ENCODE measurements at places on chromosomes 7 and 10.

GRCh38 chr7:99124236-99124635 is 19.7 kb downstream of the SMURF1 start:
- no peak for DNase-seq

GRCh38 chr10:109067031-109067430 is 856.3 kb downstream of the XPNPEP1 start:
- DNase-seq = no peak

DNA sequence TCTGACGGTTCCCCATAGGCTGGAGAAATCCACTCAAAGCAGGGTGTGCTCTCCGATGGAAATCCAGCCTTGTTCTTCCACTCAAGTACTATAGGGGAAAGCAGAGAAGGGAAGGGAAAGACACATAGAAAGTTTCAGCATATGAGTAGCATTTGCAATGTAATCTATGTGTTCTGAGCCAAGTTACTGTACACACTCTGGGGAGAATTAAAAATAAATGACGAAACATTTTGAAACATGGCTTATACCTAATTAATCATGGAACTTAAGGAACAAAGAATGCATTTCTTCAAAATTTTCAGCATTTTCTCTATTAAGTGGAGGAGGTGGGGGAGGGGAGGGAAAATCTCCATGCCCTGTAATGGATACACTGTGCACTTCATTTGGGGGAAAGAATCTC is 198.1 kb upstream of the HABP2 start:
- no peak for DNase-seq

GRCh38 chr7:128932862-128933179 is 4.9 kb upstream of the IRF5 start:
- no peak for DNase-seq

DNA sequence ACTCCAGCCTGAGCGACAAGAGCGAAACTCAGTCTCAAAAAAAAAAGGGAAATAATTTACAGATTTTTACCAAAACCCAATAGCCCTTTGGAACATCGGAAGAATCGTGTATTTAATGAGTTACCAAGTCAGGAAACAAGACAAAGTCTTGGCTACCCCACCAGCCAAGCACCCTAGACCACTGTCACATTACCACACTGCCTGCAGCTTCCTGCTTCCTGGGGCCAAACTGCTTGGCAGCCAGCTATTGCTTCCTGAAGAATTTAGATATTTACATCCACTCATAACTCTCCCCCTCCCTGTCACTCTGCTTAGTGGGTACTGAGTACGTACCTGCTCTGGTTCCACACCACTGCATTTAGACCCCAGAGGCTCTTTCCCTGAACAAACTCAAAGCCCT is 14.1 kb upstream of the TNPO3 start:
- DNase-seq = no peak

GRCh38 chr10:49357910-49358309 is 38.0 kb downstream of the DRGX start:
- no peak for DNase-seq

DNA sequence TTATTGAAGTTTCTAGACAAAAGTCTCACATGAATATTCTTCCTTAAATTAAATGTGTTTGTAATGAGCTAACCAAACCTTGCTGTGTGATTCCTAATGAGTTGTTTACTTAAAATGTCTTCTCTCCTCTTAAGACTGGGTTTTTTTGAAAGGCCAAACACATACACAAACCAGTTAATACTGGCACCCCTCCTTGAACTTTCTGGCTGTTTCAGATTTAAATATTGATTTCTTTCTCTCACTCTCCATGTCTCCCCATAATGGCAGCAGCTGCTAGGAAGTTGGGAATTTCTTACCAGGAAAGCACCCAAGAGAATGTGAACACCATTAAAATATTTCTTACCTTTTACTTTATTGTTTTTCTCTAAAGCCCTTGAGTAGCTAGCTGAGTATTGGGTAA is 11.4 kb upstream of the PTN start:
- no peak for DNase-seq

GRCh38 chr10:122441961-122442360 is 12.5 kb upstream of the ARMS2 start:
- no peak for DNase-seq

- DNase-seq = no peak
These were observed 66.9 kb downstream of the MCMBP start for GRCh38 chr10:119805702-119806230.

DNA sequence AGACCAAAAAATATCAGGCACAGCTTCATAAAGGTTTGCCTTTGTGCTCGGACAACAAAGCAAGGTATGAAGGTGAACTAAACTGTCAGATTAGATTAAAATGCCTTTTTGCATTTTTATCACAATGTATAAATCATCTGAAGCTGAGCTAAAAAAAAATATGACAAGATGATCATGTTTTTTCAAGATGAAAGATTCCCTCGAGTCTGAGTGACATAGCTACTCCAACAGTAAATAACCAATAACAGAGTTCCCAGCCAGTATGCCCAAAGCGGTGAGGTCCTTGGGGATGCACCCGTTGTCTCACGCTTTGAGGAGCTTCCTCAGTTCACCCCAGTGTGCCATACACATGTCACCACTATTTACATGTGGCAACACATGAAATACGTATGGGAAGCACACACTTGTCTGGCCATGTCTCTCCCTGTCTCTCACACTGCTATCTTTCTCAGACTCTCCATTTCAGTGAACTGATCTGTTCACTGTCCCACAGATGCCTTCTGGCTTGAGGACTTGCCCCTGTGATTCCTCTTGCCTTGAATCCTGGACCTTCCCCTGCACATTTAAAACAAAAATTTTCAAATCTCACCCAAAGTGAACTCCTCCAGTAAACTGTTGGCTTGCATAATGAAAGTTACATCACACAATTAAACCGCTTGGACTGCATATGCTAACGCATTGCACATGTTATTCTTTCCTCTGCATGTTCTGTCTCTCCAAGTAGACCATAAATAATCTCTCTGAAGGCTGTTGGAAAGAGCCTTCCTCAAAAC is 2.6 kb upstream of the PIK3CG start:
- DNase-seq = no peak

DNA sequence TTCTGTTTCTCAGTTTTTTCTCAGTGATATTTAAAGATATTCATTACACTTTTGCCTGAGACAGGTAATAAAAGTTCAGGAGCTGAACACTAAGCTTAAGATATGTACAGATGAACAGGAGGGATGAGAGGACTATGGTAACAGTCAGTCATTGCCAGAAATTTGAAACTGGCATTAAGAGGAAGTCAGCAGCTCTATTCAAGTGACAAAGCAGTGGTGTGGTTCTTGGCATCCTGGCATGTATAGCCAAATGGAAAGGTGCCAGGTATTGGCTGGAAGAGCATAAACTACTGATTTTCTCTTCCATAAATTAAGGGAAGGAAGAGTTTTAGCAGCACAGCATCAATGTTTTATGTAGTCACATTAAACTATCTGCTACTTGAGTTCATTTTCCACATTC is 22.7 kb downstream of the HOXA1 start:
- DNase-seq = no peak

GRCh38 chr7:37675749-37676148 is 7.8 kb upstream of the GPR141 start:
- no peak for DNase-seq

DNA sequence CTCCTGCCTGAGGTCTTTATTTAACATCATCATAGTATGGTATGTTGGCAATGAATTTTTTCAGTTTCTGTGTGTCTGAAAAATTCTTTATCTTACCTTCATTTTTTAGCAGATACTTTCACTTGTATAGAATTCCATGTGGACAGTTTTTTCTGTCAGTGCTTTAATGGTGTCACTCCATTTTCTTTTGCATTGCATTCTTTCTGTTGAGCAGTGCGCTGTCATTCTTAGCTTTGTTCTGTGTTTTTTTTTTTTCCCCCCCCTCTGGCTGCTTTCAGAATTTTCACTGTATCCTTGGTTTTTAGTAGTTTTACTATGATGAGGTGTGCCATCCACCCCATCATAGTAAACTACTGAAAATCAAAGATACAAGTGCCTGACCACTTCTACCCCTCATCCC is 120.7 kb downstream of the LRMDA start:
- no peak for DNase-seq

- DNase-seq = no peak
These were observed 12.2 kb downstream of the KCNMA1 start for GRCh38 chr10:77625379-77625778.

- no peak for DNase-seq
These were observed 32.0 kb downstream of the ADAP1 start for GRCh38 chr7:922334-923107.

GRCh38 chr7:66430164-66430545 is 198.5 kb upstream of the KCTD7 start:
- DNase-seq = no peak

- no peak for DNase-seq
These were observed 108.2 kb downstream of the ANKRD61 start for GRCh38 chr7:6139189-6139996.

DNA sequence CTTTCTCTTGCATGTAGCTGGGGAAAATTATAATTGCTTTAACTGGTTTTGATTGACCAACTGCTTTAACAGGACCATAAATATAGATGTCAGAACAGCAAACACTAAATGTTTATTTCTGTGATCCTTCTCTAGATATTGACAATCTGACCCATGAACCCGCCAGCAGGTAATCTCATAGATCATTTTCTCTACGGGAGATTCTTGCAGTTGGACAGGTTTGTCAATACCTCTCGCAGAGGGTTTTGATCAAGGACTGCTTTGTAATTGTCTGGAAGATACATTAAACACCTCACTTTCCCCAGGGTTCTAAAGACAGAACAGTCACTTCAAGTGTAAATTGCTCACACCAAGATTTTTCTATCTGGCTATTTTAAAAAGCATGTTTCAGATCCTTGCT is 235.8 kb upstream of the RHOBTB1 start:
- no peak for DNase-seq

DNA sequence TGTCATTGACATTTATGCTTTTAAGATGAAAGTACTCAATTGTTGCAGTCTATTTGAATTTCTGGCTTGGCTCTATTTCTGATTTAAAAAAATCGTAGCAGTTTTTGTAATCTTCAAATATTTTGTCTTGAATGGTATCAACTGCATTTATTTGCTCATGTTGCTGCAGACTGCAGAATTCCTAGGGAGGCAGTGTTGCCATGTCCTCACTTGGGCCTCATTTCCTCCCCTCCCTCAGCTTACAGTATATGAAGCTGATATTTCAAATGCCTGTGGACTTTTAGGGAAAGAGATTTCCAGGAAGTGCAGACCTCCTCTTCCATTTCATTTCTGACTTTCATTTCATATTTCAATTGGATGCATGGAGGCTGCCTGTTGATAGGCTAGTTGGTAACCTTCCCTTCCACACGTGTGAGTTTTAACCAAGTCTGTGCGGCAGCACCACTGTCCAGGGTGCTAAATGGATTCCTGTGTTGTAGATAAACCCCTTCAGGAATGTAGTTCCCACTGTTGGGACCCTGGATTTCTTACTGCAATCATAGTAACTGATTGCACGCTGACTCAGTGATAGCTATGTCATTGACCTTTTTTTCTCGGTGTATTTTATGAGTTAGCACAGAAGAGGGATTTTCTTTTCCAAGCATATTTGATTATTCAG is 17.5 kb downstream of the VPS50 start:
- DNase-seq = no peak

DNA sequence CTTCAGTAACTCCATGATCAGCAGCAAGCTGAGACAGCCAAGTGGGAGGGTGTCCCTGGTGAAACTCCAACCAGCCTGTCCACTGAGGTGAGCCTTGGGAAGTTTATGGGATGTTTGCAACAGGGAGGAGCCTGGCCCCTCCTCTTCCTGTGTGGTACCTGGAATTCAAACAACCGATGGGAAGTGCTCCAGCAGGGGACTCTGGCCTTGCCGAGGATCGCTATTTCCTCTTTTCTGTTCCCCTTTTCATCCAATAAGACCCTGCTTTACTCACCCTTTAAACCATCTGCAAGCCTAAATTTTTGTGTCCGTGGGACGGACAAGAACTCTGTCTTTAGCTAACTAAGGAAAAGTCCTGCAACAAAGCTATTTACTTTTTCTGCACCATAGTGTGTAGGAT is 491.1 kb upstream of the ZMIZ1 start:
- DNase-seq = no peak

- no peak for DNase-seq
These were observed 221.7 kb downstream of the ZWINT start for GRCh38 chr10:56139405-56139804.

- no peak for DNase-seq
These were observed 13.4 kb upstream of the PRF1 start for GRCh38 chr10:70615784-70616522.

- DNase-seq = no peak
These were observed 429.0 kb upstream of the POT1 start for GRCh38 chr7:125358551-125359167.

DNA sequence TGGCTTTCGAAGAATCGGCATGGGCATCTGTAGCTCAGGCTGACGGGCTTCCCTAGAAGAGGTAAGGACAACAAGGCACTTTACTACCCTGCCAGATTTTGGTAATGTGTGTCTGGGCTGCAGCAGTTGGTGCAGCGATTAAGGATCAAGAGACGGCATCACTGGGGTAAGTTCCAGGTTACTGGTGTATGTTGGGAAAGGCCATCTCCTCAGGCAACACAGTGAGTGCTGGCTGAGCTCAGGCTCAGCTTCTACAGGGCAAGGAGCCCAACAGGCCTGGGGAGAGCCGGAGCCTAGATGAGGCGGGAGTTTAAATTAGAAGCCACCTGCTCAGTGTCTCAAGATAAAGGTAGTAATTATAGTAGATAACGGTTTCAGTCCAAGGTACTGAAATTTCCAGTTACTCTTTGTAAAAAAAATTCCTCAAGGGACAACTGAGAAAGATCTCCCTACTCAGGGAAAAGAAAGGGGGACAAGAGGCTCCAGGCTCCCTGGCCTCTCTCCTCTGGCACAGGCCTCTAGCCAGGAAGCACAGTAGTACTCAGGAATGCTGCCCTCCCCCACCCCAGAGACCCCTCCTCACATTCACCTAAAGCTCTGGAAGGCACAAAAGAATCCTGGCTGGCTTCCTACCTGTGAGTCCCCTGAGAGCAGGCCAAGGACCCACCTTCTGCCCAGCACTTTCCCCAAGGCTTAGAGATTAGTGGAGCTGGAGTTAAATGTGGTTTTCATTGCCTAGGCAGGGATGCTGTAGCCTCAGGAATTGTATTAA is 3.9 kb downstream of the CXCL12 start:
- no peak for DNase-seq

DNA sequence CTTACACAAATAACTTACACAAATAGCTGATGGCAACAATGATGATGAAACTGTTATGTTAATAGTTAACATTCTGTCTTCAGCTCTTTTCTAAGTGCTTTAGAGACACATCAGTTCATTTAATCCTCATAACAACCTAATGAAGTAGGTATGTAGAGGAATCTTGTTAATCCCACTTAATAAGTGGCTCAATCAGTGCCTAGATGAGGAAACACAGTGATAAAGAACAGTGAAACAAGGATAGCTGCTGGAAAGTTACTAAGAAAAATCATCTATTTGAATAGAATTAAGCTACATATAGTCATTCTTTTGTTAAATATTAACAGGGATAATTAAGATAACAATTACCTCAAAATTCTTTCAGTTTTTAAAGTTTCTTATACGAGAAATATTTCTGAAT is 487.6 kb downstream of the ARL4A start:
- no peak for DNase-seq

GRCh38 chr10:16639471-16639870 is 117.8 kb upstream of the C1QL3 start:
- DNase-seq = no peak

All from NCI-H2171 (cell line).